ENCODE measurements at places on chromosomes 3 and 15.

- peak; percentile 67 for DNase-seq
Measured at GRCh38 chr3:29465836-29466235, 185.0 kb downstream of the RBMS3 start.

DNA sequence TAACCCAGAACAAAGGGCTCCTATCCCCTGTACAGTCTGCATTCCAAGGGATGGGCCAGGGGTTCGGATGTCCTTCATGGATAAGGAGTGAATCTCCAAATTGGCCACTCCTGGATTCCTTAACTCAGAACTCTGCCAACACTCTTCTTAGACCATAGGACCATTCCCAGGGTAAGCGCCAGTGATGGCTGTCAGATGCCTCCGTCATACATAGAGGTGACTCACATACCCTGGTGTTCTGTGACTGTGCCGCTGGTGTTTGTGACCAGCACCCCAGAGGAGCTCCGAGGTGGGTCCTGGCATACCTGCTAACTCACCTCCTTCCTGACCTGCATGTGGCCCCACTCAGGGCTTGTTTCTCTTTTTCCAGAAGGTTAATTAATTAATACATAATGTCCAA lies 134.7 kb downstream of the KLF13 start:
- DNase-seq: no peak

GRCh38 chr3:37494216-37494615 lies 319.8 kb upstream of the LRRFIP2 start:
- no peak for DNase-seq

GRCh38 chr15:94576889-94577533 lies 345.6 kb downstream of the MCTP2 start:
- peak; percentile 3 for DNase-seq

GRCh38 chr15:36912311-36912712 lies 188.0 kb downstream of the MEIS2 start:
- DNase-seq: peak; percentile 13

DNA sequence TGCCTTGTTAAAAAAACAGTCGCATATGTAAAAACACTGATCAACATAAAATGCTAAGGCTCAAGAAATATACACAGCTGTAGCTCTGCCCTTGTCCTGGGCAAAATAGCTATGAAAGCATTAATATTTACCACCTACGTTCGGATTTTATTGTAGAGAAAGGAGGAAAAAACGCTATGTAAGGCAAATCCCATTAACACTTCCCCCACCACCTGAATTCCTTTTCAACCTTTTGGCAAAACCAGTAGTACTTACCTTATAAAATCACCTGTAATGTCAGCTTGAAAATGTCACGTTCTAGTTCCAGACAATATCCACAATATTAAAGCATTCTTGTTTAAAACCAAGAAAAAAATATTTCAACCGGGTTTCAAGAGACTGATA lies 3.6 kb downstream of the TRA2B start:
- DNase-seq: no peak

DNA sequence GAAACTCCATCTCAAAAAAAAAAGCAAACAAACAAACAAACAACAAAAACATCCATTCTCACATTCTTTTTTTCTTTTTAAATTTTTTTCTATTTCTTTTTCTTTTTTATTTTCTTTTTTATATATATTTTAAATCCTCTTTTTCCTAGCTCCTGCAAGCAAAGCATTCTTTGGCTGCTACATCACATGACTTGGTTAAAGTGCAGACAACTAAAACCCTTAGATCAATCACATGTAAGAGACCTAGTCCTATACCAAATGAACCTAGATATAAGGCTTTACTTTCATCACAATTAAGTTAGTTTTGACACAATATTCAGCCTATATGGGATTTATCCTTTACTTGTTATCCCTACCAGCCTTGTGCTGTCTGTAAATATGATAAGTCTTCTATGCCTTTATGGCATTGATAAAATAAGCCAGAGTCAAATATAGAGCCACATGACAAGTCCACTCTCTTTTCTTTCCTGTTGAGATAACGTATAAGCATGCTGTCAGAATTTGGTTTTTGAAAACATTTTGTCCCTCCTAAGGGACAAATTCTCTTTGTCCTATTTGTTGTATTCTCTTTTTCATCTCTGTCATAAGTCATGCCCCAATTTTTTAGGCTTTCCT lies 11.3 kb downstream of the UBR1 start:
- DNase-seq: no peak

GRCh38 chr3:42736531-42736930 lies 33.9 kb upstream of the HHATL start:
- DNase-seq: no peak

- no peak for DNase-seq
Measured at GRCh38 chr3:51692980-51693395, 13.9 kb upstream of the GRM2 start.

DNA sequence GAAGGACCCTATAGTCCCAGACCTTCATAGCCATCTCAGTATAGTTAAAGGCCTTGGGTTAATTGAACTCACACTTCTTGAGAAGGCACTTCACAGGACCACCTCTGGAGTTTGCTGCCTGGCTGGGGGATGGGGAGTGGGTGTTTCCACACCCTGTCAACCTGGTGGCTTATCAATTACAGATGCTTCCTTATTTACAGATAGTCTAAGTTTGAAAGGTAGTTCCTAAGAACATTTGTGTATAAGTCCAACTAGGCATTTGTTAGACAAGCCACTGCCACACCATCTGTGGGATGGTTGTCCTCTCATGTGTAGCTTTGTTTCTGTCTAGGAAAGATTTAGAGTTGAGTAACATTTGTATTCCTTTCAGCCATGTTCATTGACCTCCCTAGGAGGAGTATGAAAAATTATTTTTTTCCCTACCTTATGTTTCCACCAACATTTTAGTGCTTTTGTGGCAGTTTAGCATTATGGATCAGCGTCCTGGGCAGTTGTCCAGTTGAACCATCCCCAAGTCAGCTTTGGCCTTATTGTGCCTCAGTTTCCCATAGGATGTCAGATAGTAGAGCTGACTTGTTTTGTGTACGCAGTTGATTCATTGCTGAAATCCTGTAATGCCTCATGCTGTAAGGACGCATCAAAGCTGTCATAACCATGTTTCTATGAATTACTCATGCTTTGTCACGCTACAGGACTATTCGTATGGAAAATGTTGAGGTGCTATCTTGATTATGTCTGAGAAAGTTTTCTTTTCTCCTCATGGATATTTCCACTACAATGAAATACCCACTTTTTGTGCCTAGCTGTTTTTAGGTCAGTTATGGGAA lies 21.2 kb upstream of the SIAH2 start:
- DNase-seq: no peak

DNA sequence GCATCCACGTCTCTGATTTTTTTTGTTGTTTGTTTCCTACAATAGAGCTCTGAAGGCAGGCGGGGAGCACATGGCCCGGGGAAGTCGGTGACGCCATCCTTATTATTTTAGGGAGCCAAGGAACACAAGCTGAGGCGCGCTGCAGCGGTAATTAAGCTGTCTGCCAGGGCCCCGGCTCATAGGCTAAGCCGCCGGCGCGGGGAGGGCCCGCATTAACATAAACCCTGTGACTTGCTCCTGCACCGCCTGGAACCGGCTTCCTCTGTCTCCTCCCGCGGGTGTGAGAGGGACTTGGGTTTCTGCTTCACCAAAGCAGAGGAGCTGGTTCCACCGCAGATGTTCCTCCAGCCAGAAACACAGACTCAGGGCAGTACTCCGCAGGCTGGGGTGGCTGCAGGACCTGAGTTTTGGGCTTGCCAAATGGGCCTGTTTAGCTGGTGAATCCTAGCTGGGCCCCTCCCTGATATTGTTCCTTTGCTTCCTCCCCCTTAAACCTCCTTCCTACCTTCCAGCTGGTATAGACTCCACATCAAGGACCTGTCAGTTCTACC lies 25.3 kb downstream of the ANP32A start:
- DNase-seq: peak; percentile 66

DNA sequence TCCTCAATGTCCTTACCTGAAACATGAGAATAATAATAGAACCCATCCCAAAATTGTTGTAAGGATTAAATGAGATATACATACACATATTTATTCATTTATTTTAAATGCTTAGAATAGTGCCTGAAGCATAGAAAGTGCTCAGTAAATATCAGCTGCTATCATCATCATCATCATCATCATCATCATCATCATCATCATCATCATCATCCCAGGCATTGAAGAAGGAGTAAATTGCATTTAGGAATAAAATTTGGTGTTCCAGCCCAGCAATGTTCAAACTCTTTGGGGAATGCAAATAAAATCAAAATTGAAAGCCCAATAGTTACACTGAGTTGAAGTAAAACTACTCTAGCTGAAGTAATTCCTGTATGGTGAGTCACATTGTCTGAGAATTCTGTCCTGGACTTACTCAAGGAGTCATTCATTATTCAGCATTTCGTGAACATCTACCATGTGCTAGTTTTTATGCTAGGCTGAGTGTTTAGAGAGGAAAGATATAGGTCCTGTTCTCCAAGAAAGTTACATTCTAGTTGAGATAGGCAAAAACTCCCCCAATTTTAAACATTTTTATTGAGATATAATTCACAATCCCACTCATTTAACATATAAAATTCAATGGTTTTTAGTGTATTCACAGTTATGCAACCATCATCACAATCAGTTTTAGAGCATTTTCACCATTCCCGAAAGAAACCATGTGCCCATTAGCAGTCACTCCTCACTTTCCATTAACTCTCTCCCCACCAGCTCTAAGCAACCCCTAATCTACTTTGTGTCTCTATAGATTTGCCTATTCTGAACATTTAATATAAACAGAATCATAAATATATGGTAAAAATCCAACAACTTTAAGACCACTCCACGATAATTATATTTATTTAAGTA lies 107.2 kb downstream of the FRMD5 start:
- peak; percentile 87 for DNase-seq

GRCh38 chr3:190325923-190326322 lies 3.7 kb upstream of the CLDN1 start:
- peak; percentile 58 for DNase-seq

- DNase-seq: peak; percentile 89
Measured at GRCh38 chr3:187139126-187139894, at the start of gene RPL39L. Gene RPL39L, minus strand, starts transcription at chr3:187139496. Its CDS starts 18,196 bp downstream, at chr3:187121300.

GRCh38 chr3:189103208-189103607 lies 68.6 kb upstream of the TPRG1 start:
- peak; percentile 21 for DNase-seq

DNA sequence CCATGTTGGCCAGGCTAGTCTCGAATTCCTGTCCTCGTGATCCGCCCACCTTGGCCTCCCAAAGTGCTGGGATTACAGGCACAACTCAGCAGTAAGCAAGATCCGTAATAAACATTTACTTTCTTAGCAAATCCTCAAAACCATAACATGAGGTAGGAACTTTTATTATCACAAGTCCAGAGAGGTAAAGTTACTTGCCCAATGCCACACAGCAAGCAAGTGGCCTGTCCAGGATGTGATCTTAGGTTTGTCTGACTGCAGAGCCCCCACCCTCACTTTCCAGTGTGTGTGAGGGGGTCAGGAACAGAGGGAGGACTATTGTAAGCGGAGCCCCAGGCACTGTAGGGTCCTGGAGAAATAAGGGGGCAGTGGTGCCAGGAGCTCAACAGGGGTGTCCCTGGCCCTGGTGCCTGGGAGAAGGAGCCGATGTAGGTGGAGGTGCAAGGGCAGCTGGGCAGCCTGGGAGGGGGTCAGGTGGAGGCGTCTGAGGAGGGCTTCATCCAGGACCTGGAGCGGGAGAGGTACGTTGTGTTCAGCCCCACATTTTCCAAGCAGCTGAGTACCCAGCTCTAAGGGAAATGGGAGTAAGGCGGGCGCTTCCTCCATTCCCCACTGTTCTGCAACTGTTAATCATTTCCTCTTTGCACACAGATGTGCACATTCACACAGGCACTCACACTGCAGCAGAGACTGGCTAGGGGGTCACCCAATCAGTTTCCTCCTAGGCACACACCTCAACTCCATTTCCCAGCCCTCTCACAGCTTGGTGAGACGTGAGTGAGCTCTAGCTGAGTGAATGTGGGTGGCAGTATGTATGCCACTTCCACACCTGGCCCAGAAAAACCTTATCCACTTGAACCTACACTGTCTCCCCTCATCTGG lies 5.9 kb downstream of the RPUSD3 start:
- DNase-seq: no peak

DNA sequence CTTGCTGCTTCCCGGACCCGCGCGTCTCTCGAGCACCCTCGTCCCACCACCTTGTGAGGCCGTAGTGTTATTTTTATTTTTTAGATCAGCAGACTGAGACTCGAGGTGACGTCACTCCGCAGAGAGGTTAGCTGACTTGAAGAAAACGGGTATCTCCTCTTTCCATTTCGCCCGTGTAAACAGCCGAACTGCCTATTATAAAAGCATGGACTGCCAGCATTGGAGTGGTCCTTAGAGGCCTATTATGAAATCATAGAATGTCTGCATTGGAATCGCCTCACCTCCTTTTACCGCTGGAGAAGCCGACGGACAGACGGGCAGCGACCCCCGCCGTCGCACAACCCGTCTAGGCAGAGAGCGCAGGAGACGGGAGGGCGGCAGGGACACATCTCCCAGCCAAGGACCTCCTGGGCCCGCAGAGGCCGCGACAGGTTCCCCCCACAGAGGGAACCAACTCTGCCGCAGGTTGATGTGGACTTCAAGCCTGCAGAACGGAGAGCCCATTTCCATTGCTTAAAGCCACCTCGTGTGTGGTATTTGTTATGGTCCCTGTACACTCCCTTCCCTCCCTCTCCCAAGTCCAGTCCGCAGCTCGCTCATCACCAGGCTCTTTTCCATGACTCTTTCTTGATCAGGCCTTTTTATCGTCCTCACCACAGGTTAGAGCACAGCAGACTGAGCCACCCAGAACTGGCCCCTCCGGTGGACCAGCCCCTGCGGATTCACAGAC lies 540 bp upstream of the PPP1R2 start:
- no peak for DNase-seq

- no peak for DNase-seq
Measured at GRCh38 chr3:73708956-73709355, 84.2 kb upstream of the PDZRN3 start.

GRCh38 chr3:145752576-145752975 lies 408.4 kb downstream of the PLOD2 start:
- DNase-seq: no peak

DNA sequence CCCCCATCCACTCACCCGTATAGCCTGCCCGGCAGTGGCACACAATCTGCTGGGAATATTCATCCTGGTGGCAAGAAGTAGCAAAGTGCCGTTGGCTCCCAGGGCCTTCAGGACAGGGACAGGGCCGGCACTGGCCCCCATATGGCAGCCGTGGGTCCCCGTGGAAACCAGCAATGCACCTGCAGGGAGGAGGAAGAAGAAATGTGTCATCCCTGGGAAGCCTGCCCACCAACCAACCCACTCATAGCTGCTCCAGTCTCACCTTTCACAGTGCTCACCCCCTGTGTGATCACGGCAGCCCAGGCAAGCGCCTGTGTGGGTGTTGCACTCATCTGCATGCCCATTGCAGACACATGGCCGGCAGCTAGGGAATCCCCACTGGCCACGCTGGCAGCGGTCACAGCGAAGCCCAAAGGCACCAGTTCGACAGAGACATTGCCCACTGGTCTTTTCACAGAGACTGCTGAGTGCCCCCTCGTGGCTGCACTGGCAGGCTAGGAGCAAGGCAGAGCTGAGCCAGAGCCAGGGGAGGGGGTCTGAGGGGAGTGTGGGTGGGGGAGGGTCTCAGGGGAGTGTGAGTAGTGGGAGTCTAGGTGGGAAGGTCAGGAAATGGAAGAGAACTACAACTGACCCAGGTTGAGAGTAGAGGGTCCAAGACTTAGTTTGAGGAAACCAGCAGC lies 4.5 kb upstream of the USP19 start:
- no peak for DNase-seq

- peak; percentile 1 for DNase-seq
Measured at GRCh38 chr3:17941766-17942165, 199.3 kb upstream of the TBC1D5 start.

GRCh38 chr3:64505419-64505818 lies 182.4 kb downstream of the ADAMTS9 start:
- no peak for DNase-seq

GRCh38 chr3:11944052-11944673 lies 60.0 kb upstream of the SYN2 start:
- DNase-seq: peak; percentile 24
